ENCODE measurements at places on chromosomes 11 and 22. TPM values are rescaled to one million over a fixed set of nuclear protein-coding genes. Genes with fewer than 3 reads are reported as not detected.

DNA sequence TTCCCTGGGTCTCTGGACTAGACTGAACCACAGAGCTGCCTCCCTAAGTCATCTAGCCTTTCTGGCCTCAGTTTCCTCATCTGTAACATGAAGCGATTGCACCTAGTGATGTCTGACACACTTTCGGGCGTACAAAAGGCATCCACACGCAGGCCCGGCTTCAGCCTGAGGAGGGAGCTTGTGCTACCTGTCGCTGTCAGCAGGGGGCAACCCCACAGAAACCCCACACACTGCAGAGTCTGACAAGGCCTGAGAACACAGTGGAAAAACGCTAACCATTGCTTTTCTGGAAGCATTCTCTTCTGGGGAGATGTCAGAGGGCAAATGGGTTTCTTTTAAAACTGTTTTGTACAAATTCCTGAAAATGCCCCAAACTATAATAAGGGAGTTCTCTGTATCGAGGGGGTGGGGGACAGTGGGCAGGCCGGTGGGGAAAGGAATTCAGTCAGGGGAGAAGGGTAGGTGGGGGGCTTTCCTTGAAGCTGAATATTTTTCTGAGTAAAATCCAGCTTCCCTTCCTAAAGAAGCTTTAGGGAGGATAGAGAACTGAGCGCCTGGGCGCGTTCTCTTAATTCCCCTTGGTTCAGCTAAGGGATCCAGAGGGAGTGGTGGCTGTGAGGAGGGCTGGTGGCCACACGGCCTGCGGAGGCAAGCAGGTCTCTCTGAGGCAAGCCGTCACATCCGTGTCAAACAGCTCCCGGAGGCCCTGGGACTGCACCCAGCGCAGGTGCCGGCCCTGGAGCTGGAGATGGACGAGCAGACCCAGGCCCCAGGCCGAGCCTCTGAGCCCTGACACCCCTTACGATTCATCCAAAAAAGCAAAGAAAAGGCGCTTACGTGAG, 533 bp downstream of the ELF5 start:
- DNase-seq, result peak; percentile 48

DNA sequence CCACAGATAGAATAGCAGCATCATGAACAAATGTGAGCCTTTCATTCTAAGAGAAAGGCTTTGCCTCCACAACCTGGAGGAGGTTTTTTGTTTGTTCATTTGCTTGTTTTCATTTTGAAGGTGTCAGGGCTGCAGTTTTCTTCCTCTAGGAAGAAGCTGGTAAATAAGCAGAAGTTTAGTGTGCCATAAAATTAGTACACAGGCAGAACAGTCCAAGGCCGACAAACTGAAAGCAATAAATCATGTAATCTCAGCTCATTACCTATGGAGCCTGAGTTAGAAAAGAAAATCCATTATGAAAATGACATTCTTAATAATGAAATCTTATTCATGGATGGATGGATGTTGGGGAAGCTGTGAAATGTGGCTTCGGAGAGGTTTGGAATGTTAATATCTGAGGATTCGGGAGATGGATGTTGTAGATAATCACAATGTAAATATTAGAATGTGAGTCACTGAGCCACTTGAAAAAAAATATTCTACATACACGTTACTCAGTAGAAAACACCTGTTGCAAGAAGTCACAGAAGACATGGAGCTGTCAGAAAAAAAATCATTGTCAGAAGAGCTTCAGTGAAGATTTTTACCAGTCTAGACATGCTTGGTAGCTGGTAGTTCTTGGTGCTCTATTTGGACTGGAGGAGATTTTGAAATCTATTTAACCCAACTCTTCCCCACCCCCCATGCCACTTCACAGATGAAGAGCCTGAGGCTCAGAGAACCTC, 15.0 kb upstream of the ZDHHC13 start:
- no peak for DNase-seq

ARAP1 gene
- total RNA-seq, result 49.3 TPM

DNA sequence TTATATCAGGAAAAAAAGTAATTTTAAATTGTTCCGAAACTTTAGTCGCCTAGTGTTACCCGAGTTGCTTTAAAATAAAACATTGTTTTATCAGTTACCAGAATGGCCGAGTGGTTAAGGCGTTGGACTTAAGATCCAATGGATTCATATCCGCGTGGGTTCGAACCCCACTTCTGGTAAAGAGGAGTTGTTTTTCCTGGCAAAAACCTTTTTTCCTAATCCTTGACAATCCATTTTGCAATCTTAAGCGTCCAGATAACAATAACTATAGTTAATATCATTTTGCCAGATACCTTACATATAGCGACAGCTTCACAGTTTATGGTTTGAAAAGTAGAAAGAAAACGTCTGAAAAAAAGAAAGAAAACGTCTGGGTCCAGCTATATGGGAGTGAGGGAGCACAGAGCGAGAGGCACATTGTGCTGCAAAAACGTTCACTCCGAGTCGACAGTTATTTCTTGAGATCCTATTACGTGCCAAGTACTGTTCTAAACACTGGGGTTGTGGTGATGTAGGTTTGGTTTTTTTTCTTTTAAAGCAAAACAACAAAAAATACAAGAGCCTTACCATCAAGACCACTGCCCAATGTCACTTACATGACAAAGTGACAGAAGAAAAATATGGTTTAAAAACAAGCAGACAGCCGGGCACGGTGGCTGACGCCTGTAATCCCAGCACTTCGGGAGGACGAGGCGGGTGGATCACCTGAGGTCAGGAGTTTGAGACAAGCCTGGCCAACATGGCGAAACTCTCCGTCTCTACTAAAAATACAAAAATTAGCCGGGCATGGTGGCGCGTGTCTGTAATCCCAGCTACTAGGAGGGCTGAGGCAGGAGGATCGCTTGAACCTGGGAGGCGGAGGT, 40.6 kb downstream of the OR4D9 start:
- DNase-seq, result no peak

PAX6 gene
- not detected for total RNA-seq

- no peak for DNase-seq
These were observed 54.2 kb upstream of the GRAMD1B start for GRCh38 chr11:123375832-123376231.

DNA sequence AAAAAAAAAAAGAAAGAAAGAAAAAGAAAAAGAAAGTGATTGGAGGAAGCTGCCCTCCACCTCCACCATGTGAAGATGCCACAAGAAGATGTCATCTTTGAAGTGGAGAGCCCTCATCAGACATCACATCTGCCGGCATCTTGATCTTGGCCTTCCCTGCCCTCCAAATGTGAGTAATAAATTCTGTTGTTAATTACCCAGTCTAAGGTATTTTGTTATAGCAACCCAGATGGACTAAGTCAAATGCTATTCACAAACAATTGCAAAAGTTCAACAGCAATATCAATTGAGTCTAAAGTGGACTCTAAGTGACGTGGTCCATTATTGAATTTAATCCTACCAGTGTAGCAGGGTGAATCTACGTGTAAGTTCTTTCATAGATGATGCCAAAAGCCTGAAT, 55.9 kb upstream of the NUP160 start:
- no peak for DNase-seq

DNA sequence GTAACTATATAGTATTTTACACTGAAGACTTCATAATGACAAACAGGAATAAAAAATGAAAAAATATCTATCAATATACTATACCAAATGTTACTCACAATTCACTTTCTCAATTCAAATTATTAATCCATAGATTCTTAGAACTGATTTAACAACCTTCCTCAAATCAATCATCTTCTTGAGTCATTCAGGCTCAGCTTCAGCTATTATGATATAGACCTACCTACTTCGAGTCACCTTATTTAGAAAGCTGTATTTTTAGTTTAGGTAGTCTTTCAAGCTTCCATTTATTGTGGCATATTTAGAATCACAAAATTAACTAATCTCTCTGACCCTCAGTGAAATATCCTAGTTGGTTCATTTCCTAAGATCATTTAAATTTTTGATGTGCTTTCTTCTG, 8.2 kb downstream of the CREBZF start:
- DNase-seq, result no peak

CRYBA4 gene
- total RNA-seq, result not detected

CLMP gene
- total RNA-seq, result not detected

DNA sequence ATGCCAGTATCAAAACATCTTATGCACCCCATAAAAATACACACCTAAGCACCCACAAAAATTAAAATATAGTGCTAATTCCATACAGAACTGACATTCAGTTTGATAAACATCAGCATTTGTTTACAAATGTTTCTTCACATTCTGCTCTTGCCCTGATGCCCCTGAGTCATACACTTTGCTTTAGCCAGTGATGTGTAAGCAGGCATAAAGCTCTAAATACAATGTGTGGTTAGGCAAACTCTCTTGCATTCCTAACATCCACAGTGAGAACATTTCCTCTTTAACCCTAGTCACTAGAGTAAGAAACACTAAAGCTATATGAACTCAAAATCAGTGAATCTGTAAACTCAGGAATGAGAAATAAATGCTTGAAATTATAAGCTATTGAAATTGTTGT, 1060.7 kb downstream of the FAM181B start:
- no peak for DNase-seq

DNA sequence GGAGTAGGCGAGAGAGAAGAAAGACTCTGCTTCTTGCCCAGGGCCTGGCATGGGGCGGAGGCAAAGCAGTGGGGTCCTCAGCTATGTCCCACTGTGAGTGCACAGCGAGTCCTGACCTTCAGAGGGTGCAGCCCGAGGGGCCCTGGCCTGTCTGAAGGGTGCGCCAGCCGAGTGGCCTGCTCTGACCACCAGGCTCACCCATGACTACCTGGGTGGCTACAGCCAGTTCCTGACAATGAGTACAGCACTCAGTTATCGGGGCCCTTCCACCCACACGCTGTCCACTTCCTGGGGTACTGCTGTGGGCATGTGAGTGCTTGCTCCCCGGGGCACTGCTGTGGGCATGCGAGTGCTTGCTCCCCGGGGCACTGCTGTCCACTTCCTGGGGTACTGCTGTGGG, 74.1 kb upstream of the B3GAT1 start:
- DNase-seq, result no peak

Data from activated naive CD8-positive, alpha-beta T cell treated with anti-CD3 and anti-CD28 coated beads for 36 hours (primary cell).